Kidney epithelial cell (primary cell): ENCODE measurements at places on chromosomes 7 and 10. TPM values are rescaled to one million over a fixed set of nuclear protein-coding genes. Genes with fewer than 3 reads are reported as not detected.

GRCh38 chr10:130190737-130191115, 54.5 kb downstream of the GLRX3 start:
- DNase-seq, result no peak

GRCh38 chr7:29805886-29806207, 461 bp upstream of the WIPF3 start:
- DNase-seq, result no peak

GRCh38 chr10:123236126-123236525, 81.9 kb downstream of the BUB3 start:
- DNase-seq, result no peak

DNA sequence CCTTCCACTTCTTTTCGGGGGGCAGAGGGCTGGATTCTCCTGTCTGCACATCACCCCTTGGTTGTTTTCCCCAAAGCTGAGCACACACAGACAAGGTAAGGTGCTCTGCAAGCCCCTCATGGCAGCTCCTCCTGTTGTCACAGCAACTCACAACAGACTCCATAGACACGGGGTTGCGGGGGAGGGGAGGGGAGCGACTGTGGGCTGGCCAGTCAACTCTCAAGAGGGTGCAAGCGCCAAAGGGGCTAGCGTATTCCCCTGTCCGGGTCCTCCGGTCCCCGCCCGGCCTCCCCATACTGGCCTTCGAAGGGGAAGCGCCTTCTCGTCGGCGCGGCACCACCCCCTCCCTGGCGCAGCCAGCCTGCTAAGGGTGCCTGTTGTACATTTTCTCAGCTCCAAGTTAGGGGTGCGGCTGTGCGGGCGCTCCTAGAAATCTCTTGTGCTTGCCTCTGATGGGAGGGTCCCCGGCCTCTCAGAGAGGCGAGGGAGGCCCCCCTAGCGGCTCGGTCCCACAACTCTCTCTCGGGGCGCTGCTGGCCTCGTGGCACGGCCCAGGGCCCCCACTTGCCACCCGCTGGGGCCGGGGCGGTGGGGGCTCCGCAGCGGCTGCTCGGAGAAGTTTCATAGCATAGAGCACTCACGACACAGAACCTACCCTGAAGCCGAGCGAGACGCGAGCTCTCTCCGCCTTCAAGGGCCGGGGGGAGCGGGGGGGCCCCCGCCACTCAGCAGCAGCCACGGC, 498 bp downstream of the RHOBTB1 start:
- no peak for DNase-seq

DNA sequence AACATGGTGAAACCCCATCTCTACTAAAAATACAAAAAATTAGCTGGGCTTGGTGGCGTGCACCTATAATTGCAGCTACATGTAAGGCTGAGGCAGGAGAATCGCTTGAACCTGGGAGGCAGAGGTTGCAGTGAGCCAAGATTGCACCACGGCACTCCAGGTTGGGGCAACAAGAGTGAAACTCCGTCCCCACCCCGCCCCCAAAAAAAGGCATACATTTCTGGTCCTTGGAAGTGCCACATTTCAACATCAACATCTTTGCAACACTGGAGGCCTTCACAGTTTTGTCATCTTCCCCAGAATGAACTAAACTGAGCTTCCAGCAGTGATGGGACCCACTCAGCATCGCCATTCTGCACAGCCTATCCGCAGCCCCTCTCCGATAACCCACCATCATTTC, 36.6 kb downstream of the FAM53B start:
- DNase-seq, result no peak

GRCh38 chr7:132758986-132759385, 182.7 kb upstream of the PLXNA4 start:
- DNase-seq, result no peak

DNA sequence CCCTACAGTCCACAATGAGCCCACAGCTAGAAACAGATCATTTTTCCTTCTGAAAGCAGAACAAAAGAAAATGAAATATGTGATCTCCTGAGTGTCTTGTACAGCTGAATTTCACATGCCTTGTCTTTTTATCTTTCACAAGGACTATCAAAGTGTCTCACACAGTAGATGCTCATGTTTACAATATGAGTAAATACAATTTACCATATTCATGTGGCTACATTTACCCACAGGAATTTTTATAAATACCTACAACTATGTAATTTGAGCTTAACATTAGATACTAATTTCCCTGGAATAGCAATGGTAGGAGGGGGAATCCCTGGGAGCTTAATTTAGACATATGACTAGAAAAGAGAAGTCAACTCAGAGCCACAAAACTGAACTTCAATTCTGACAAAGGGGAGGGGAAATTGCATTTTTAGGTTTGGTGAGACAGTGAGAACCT, 186.2 kb downstream of the MACC1 start:
- no peak for DNase-seq

GRCh38 chr7:288671-289101, 1.3 kb upstream of the FOXL3 start:
- DNase-seq, result no peak

GRCh38 chr10:69067189-69067588, 20.7 kb upstream of the SRGN start:
- DNase-seq, result no peak

DNA sequence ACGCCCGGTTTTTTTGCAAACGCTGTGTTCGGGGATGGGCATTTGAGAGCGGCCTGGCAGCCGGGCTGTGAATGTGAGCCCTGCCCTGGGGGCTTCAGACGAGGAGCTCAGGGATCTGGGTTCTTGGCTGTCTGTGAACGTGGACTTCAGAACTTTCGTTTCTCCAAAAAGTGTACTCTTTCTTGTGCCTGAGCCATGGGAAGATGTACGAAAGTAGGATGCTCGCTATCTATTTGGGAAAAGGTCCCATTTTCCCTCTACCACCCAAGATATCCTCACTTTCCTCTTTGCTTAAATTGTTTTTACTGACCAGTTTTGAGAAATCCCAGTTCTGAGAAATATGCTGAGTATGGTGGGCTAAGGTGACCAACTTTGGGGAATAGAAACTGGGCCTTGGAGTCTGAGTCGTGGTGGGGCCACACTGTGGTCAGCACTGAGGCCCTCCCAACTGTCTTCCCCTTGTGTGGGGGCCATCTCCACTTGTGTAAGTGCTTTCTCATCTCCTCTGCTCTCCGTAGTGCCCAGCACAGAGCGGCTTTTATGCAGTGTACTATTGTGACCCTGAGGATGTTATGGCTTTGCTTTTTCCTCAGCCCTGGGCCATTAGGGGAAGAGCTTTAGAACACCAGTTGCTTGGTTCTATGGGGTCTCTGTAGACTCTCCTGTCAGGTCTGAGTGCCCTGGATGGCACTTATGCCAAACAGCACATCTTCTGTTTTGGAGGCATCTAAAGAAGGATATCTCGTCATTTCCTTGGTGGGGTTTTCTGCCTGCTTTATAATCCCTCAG, 918 bp downstream of the DBNL start:
- no peak for DNase-seq

ACSL5 gene
- total RNA-seq, result 0.55 and 1.5 TPM in 2 replicates

PPP1R17 gene
- total RNA-seq, result not detected in 2 replicates

GSDME gene
- total RNA-seq, result 72.3 and 84.8 TPM in 2 replicates

INMT gene
- not detected in 2 replicates for total RNA-seq

CCDC172 gene
- not detected in 2 replicates for total RNA-seq

CFAP70 gene
- 1.2 and 2.6 TPM in 2 replicates for total RNA-seq

SPACDR gene
- not detected in 2 replicates for total RNA-seq
